ENCODE measurements at places on chromosomes 4 and X. TPM values are rescaled to one million over a fixed set of nuclear protein-coding genes. Genes with fewer than 3 reads are reported as not detected.

PNMA6F gene
- not detected for total RNA-seq

GATA1 gene
- not detected for total RNA-seq

TRO gene
- total RNA-seq = 2.1 TPM

CT47B1 gene
- total RNA-seq = not detected

GPR82 gene
- total RNA-seq = 0.27 TPM

CXCL3 gene
- total RNA-seq = 1.3 TPM
